ENCODE measurements at places on chromosomes 2 and 18.

DNA sequence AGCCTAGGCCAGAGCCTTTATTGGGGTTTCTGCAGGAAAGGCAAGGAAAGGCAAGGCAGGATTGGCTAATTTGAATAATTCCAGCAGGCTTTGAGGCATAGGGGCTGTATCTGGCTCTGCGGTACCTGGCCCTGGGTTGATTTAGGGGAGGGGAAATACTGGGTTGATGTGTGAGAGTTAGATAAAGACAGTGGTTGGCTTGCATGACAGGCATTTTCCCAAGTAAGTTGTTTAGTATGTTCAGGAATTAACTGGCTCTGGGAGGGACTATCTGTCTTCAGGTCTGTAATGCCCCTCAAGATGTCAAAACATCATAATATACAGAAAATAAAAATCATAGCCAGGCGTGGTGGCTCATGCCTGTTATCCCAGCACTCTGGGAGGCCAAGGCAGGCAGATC, 98.7 kb downstream of the UBR3 start:
- no peak for DNase-seq

- no peak for DNase-seq
Measured at GRCh38 chr2:165448406-165448805, 21.1 kb upstream of the CSRNP3 start.

- DNase-seq: no peak
Measured at GRCh38 chr18:63189041-63189440, 130.5 kb downstream of the BCL2 start.

- no peak for DNase-seq
Measured at GRCh38 chr2:144650907-144651306, 131.0 kb upstream of the ZEB2 start.

GRCh38 chr18:374721-375168, 106.9 kb upstream of the THOC1 start:
- DNase-seq: no peak

GRCh38 chr2:229048134-229048533, 223.0 kb downstream of the PID1 start:
- DNase-seq: no peak

DNA sequence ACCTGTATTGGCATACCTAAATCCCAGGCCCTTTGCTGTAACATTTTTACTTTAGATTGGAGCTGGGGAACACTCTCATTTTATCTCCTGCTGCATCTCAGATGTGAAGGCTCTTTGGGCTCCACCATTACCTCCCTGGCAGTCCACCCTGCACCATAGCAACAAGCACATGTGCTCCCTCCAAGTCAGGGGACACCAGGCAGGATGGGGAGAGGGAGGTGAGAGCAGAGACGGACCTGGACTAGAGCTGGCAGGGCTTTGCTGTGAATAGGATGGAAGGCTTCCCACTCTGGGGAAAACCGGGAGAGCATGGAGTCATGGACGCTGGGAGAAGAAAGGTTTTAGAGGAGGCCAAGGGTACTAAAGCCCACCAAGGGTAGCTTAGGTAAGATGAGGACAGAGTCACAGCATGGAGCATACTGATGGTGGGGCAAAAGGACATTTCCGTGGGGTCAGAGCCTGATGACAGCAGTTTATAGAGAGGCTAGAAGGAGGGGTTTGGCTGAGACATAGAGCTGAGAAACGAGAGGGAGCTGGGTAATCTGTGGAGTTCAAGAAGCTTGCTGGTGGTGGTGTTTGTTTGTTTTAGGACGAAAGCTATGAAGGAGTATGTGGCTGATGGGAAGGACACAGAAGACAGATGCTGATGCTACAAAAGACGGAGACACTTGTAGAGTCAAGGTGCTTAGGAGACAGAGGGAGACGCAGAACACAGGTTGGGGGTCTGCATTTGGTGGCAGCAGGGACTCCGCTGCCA, 134.8 kb downstream of the COL6A3 start:
- DNase-seq: no peak

DNA sequence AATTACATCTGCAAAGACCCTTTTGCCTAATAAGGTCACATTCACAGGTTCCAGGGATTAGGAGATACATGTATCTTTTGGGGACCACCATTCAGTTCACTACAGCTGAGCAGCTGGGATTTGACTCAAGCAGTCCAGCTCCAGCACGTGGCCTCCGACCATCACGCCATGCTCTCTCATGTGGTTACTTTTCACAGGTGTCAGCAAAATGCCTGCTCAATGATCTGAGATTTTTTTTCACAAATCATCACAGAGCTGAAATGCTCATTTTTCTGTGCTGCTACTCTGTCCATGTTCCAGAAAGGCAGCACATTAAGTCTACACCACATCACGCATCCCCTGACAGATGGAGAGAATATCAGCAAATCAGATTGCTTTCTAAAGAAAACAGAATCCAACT, 98.5 kb upstream of the RMDN2 start:
- DNase-seq: no peak

- DNase-seq: no peak
Measured at GRCh38 chr18:78932281-78932680, 47.3 kb upstream of the SALL3 start.

- DNase-seq: no peak
Measured at GRCh38 chr18:76981396-76981968, 151.1 kb downstream of the MBP start.

- no peak for DNase-seq
Measured at GRCh38 chr2:45055162-45055605, 45.9 kb upstream of the SIX2 start.

DNA sequence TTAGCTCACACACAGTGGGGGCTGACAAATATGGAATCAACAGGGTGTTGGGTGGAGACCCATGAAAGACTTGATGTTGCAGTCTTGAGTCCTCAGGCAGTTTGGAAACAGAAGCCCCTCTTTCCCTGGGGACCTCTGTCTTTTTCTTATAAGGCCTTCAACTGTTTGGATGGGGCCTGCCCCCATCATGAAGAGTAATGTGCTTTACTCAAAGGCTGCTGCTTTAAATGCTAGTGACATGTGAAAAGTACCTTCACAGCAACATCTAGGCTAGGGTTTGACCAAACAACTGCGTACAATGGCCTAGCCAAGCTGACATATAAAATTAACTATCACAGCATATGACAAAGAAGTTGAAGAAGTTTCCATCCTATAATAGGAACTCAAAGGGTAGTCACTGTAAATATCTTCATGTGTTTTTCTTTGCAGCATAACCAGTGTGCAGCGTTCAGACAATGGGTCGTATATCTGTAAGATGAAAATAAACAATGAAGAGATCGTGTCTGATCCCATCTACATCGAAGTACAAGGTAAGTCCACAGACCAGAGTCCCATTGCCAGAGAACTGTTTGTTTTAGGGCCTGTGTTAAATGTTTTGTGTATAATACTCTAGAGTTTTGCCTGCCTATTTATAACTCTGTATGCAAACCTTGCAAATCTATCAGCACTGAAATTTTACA, 46.3 kb downstream of the MERTK start:
- no peak for DNase-seq

DNA sequence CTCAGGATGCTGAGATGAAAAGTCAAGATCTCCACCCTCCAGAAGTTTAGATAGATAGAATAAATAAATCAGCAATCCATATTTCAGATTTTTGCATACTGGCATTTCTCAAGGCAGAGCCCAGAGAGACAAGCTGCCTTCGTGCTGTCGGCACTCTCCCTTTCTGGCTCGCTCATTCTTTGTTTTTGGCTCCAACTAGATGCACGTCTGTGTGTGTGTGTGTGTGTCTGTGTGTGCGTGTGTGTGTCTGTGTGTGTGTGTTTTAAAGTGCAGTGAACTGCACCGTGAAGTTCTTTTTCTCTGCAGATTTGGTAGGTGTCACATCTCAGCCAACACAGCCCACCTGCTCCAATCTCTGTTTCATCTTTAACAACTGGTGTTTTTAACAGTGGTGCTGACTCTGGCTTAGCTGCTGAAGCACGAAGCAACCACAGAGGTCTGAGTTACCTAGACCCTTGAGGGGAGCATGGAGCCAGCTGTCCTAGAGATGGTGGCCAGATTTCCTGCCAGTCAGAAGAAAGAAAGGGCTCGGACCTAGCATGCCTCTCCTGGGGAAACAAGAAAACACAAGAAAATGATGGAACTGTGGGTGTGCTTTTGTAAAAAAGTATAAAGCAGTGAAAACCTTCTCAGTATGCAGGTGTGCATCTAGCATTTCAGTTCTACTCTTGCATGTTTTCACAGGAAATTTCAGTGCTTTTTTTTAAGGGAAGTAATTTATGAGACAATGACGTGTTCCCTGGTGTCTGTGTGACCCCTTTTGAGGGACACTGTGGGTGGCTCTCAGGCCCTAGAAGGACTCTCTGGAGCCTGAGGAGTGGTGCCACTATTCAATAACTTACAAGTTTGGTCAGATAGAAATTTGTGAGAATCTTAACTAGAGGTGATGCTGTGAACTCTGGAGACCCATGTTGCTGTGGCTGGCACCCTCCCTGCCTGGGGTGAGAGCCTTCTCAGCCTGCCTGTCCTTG, 364.3 kb downstream of the RNF144A start:
- DNase-seq: no peak

DNA sequence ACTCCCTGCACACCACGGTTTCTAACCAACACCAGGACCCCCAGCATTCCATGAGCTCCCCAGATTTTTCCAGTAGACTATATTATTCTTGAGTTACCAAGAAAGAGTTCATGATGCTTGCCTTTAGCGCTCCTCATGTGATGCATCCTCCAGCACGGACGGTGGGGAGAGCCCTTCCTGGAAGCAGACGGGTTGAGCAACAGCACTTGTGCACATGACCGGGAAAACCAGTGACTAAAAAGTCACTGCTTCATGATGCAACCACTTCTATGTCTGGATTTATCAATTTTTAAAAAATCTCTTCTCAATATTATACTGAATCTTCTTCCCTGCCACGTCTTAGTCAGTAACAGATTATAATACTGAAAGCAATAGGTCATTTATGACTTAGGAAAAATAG, 20.4 kb upstream of the DOK6 start:
- DNase-seq: no peak

DNA sequence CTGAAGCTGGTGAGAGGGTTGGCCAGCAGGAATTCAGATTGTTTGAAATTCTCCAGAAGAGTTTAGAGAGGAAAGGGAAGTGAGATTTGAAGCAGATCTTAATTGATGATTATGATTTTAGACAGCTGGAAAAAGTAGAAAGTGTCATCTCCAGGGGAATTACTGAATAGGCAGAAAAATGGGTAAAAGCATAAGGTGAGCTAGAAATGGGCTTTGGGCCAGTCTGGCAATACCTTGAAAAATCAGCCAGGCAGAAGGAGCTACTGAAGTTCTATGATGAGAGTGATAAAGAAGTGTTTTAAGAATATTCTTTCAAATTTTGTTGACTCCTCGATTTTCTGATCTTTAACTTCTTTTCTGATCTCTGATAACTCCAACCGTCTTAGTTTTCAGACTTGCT, 172.9 kb upstream of the CCDC150 start:
- DNase-seq: no peak

DNA sequence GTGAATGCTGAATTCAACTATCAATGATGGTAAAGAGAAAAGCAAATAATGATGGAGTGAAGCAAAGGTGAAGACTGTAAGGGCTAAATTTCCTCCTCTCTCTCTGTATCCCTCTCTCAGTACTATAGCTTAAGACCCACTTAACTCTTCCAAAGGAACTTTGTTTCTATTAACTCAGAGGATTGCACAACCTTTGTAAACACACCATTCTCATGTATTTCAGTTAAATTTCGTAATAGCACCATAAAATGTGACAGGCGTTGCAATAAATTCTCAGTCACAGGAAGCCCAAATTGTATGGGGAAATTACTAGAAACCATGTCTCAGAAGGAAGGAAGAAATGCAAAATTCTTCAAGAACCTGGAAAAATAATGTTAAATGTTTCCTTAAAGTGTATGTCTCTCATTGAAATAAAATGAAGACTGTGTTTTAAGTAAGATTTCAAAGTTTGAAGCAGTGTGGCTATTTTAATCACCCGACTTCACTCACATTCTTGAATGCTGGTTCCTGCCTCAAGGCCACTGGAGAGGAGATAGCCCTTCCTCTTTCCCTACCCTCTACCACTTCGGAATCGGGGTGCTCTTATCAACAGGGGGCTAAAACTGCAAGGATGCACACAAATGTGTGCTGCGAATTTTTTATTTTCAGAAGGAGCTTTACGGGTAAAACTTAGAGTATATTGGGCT, 112.1 kb downstream of the FTCDNL1 start:
- no peak for DNase-seq

- DNase-seq: no peak
Measured at GRCh38 chr2:217047631-217048030, 187.8 kb upstream of the TNP1 start.

DNA sequence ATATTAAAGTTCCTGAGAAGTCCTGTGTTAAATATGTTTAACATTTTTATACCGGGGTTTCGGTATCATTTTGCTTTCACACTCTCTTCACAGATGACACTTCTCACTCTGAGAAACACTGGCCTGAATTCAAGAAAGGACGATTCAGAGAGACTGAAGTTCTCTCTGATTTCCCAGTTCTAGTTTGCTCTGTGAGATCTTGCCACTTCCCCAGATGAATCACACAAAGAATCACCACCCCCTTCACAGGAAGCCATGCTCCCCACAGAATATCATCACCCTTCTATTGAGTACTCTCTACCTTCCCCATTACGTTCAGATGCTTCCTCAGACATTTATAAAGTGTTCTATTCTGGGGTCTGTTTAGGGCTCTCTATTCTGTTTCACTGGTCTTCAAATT, 16.1 kb upstream of the CD207 start:
- DNase-seq: peak; percentile 42

DNA sequence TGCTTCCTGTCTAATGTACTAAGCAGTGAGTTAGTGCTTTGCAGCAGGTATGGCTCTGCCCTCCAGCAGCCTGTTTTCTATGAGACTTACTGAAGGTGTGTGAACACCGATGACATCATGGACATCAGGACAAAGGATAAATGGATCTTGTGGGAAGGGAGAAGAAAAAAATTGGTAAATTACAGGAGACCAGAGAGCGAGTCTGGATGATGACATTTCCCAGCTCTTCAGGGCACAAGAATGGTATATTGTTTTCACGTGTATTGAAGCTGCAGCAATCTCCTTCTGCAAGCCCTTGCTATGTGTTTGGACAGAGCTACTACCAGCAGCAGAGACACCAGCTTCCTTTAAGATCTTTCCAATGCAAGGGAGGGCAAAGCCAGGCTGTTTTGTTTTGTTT, 47.2 kb downstream of the DCC start:
- DNase-seq: no peak

- no peak for DNase-seq
Measured at GRCh38 chr18:50706199-50706598, 113.6 kb downstream of the MRO start.

- no peak for DNase-seq
Measured at GRCh38 chr2:140797718-140798117, 1333.1 kb downstream of the LRP1B start.

- DNase-seq: no peak
Measured at GRCh38 chr2:33644215-33644614, 45.1 kb upstream of the FAM98A start.

DNA sequence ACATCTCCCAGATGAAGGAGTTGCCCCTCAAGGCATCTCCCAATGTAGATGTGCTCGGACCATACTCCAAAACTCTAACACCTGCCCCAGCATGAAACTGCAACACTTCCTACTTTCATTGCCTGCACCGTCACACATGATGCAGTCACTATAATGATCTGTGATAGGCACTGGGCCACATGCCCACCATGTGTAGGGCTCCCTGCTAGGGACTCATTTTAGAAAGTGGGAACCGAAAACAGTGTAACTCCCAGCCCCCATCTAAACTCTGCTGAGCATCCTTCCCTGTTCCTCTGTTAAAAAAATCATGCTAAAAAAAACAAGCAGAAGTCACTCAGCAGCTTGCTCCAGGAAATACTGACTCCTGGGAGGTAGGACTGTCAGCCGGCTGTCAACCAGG, 496.1 kb upstream of the RAB6C start:
- DNase-seq: no peak

GRCh38 chr2:30613001-30613400, 166.0 kb downstream of the LCLAT1 start:
- DNase-seq: no peak
